HS-5 (cell line): ENCODE measurements at places on chromosomes 4 and X.

DNA sequence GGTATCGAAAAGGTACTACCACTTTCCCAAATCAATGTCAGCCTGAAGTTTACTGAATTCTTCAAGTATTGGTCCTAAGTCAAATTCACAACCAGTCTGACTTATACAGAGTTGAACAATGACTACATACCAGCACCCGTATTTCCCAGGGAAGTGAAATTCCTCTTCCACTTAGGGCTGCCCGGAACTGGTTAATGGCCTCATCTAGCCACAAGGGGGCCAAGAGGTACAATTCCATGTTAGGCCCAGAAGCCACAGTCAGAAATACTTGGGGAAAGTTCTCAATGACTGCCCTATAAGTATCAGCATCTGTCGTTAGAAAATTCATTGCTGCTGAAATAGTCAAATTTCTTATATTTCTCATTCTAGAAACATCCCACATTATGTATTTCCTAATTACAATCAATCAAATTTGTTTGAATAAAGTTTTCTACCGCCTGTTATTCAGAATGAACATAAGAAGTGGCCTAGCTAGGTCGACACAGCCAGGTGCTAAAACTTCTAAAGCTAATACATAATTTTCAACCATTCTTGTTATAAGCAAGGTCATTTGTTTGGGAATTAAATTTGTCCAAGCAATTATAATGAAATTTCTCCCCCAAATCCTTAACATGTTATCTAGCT, 5.6 kb upstream of the PCDH7 start:
- no peak for DNase-seq

DNA sequence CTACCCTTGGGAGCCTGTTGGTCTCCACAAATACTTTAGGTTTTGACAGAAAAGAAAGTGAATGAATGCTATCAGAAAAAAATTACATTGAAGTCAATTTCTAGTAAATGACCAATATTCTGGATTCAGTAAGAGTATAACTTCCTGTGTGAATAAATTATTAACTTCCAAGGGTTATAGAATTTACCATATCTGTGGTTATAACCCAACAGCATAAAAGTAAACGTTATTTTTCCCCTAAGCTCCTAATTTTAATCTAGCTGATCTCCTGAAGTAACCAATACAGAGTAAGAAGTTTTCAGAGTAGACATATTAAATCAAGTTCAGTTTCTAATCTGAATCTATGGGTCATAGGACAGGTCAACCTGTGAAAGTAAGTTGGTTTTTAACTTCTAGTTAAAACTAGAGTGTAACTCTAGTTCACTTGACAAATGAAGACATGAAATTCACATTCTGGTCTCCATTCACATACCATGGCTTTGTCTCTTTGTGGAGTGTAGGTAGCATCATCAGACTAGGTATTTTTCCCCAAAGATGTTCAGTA, 22.8 kb downstream of the DTHD1 start:
- DNase-seq = no peak

DNA sequence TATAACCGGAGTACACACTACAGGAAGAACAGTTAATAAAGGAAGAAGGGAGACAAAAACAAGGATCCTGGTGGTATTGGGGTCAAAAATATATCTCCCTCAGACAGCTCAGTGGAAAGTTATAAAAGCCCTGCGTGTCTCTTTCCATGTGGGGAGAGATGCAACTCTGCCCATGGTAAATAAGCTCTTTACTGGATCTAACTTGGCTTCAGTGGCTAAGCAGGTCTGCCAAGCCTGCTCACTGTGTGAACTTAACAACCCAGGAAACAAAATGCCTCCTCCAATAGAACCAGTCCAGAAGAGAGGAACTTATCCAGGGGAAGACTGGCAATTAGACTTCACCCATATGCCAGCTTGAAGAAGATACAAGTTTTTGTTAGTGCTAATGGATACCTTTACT, 17.0 kb upstream of the ZNF280C start:
- no peak for DNase-seq

DNA sequence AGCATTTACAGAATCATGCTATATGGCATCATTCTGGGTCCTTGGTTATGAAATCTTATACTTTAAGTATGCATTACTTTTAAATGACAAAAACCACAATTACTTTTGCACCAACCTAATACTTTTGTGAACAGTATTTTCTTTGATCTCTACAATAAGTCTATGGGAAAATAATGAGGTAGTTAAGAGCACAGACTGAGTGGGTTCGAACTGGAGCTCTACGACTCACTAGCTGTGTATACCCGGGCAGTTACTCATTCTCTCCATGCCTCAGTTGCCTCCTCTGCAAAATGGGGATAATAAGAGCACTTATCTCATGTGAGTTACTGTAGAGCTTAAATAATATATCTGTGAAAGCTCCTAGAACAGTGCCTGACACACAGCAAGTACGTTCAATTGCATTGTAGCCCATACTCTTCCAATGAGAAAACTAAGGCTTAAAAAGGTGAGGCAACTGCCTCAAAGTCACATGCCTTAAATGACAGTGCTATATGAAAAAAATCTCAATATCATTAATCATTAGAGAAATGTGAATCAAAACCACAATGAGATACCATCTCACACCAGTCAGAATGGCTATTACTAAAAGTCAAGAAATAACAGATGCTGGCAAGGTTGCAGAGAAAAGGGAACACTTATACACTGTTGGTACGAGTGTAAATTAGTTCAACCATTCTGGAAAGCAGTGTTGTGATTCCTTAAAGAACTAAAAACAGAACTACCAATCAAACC, 151.5 kb downstream of the CHIC2 start:
- no peak for DNase-seq

- no peak for DNase-seq
These were observed 343.1 kb upstream of the FAM241A start for GRCh38 chr4:111802191-111802590.

DNA sequence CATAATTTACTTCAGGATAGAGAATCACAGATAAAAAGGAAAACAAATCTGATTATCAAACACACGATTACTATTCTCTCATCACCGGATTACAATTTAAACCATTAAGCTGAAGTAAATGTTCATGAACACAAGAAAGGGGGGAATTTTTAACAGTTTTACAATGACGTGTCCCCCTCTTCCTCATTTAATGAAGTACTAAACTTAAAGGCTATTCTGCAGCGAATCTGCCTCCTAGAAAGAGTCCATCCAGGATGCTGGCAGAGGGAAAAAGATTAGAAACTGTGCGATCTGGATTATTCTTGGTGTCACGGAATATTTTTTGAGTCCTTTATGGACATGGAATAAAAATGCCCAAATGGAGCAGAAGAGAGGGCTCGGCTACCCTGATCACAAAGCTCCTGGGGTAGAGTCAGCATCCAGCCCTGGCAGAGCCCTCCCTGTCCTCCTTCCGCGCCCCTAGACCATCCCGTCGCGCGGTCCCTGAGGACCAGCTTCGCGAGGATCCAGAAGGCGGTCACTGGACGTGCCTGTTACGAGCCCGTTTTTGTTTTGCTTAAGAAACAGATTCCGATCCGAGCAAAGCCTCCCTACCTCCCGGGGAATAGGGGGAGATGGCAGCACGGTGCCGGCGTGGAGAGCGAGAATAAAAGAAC, 1.2 kb downstream of the ELF2 start:
- DNase-seq = no peak

DNA sequence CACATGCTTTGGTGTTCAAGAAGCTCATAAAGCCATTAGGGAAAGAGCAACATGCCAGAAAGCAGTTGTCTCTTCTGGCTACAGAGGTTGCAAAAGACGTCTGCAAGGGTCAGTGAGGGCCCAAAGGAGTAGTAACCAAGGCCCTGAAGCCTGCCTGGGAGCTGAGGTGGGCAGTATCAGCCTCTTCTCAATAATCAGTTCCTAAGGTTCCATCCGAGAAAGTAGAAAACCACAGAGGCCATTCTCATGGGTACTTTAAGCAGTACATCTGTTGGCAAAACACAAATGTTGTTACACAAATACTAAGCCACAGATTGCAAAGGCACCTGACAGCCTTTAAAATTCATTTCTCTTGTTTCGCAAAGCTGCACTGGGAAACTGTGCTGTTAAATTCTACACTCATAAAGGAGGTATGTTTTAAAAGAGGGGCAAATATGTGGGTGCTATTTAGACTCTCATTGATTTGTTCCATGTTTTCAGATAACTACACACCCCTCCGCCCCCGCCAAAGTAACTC, 37.7 kb downstream of the MECP2 start:
- no peak for DNase-seq
